MCF 10A (cell line): ENCODE measurements at places on chromosomes 12 and 14.

- no peaks in the 10 kb centered on the region for H3K27me3 ChIP-seq
- DNase-seq = no peak
- no peak overlapping the region for H3K4me3 ChIP-seq
- H3K4me1 ChIP-seq = no peaks in the 10 kb centered on the region
- no peak overlapping the region for H3K27ac ChIP-seq
Observed at GRCh38 chr14:64210216-64210615, 84.0 kb downstream of the ESR2 start.

DNA sequence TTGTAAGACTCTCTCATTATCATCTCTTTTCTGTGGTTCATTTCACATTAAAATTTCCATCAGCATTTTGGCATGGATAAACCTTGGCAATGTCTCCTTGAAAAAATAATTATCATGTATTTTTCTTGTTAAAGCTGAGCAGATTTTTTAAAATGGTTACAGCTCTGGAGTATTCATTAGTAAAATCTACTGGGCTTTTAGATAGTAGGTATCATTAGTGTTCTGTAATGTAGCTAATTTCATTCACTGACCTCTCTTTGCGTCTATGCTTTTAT, 36.9 kb upstream of the CDK17 start:
- no peak overlapping the region for H3K27ac ChIP-seq
- no peak overlapping the region for H3K4me3 ChIP-seq
- no peaks in the 10 kb centered on the region for H3K27me3 ChIP-seq
- H3K36me3 ChIP-seq = no peaks in the 10 kb centered on the region

DNA sequence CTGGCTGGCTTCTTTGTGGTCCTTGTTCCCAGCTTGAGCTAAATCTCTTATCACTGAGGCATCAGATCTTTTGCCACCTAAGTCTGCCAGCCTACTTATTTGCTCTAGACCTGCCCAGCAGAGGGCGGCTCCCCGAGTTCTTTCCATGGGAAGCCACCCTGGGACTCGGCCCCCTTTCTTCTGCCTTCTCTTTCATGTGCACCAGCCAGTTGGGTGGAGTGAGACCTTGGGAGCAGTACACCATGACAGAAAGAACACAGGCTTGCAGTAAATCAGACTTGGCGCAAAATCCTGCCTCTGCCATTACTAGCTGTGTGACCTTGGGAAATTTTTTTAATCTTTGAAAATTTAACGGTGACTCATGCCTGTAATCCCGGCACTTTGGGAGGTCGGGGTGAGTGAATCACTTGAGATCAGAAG, 7.4 kb downstream of the SMAGP start:
- H3K36me3 ChIP-seq = no peaks in the 10 kb centered on the region
- no peak overlapping the region for H3K27ac ChIP-seq
- H3K4me3 ChIP-seq = no peak overlapping the region
- H3K27me3 ChIP-seq = no peaks in the 10 kb centered on the region
- peaks cover 9% of the 10 kb centered on the region for H3K4me1 ChIP-seq

- no peak overlapping the region for H3K4me3 ChIP-seq
- H3K4me1 ChIP-seq = no peaks in the 10 kb centered on the region
- no peak for DNase-seq
- H3K27ac ChIP-seq = no peak overlapping the region
Observed at GRCh38 chr14:99327050-99327449, 55.1 kb upstream of the BCL11B start.

DNA sequence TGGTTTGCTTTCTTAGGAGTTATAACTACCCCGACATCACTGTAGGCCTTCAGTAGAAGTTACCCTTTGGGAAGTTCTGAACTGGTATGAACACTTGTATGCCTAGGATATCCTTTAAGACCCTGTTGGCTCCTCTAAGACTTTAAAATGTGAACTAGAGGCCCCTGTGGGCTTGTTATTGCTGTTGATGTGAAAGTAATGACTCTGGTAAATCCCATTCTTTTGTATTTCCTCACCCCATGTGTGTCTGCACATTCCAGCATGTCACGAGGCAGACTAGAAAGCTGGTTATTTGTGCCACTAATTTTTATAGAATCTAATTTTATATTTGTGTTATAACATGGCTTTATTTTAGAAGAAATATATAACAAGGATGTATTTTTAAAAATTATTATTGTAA, 48.9 kb downstream of the SERPINA10 start:
- H3K4me1 ChIP-seq = no peaks in the 10 kb centered on the region
- no peak for DNase-seq
- H3K27me3 ChIP-seq = no peaks in the 10 kb centered on the region
- H3K4me3 ChIP-seq = no peak overlapping the region
- H3K27ac ChIP-seq = no peak overlapping the region
- H3K36me3 ChIP-seq = no peaks in the 10 kb centered on the region

DNA sequence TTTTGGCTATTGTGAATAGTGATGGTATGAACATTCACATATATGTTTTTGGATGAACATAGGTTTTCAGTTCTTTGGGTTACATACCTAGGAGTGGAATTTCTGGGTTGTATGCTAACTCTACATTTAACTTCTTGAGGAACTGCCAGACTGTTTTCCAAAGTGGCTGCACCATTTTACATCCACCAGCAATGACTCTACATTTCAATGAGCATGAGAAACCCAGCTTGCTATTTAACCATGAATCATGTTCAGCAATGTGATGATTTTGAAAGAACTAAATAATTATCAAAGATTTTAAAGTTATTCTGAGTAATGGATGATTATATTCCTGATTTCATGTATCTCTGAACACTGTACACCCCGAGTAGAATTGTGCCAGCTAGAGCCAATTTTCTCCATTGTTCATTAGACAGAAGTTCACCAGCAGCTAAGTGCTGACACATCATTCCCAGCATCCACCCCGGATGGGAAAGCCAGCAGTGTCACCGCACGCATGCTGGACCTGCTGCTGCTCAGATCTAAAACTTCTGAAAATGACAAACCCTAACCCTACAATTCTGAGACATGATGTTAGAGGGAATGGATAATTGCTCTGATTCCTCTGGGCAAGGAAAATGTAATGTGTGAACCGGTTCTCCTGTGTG, 13.3 kb upstream of the ANAPC5 start:
- H3K4me3 ChIP-seq = no peak overlapping the region
- H3K27ac ChIP-seq = no peak overlapping the region
- no peaks in the 10 kb centered on the region for H3K36me3 ChIP-seq
- DNase-seq = no peak

DNA sequence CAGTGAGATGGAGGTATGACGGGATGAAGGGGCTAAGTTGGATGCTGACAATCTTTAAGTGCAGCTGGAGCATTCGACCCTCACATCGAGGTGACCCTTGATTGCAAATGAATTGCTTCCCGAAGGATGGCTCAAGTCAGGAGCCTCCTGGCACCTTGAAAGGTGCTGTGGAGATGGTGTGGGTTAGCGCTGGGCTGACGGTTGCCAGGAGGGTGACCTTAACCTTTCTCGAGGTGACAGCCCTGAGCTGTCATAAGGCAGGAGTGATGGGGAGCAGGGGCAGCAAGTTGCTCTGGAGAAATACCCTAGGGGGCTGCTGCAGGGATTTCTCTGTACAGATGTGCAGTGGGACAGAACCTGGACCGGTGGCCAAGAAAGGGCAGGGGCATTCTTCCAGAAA, 122.8 kb downstream of the CRACR2A start:
- no peak overlapping the region for H3K27ac ChIP-seq
- DNase-seq = no peak

GRCh38 chr12:110475426-110475825, 6.8 kb downstream of the FAM216A start:
- H3K27ac ChIP-seq = no peak overlapping the region
- H3K4me3 ChIP-seq = no peak overlapping the region
- no peaks in the 10 kb centered on the region for H3K4me1 ChIP-seq
- H3K36me3 ChIP-seq = peaks cover 43% of the 10 kb centered on the region
- DNase-seq = no peak

DNA sequence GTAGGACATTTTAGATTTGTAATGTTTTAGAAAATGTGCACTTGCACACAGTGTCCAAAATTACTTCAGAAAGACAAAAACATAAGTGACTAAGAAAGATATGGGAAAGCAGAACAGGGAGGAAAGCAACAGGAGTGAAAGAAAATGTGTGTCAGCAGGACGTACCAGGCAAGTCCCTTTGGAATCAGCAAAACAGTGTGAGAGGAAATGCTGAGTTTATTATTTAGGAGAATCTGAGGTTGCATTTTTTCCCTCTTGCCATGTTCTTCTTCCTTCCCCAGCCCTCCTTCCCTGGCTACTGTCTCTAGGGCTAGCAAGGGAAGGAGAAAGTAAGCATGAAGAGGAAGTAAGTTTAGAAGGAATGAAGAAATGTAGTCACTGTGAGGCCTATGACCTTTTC, 67.7 kb upstream of the CD163 start:
- no peak overlapping the region for H3K27ac ChIP-seq
- DNase-seq = no peak
- H3K27me3 ChIP-seq = peaks cover 16% of the 10 kb centered on the region
- no peaks in the 10 kb centered on the region for H3K4me1 ChIP-seq
- H3K36me3 ChIP-seq = no peaks in the 10 kb centered on the region
- no peak overlapping the region for H3K4me3 ChIP-seq

DNA sequence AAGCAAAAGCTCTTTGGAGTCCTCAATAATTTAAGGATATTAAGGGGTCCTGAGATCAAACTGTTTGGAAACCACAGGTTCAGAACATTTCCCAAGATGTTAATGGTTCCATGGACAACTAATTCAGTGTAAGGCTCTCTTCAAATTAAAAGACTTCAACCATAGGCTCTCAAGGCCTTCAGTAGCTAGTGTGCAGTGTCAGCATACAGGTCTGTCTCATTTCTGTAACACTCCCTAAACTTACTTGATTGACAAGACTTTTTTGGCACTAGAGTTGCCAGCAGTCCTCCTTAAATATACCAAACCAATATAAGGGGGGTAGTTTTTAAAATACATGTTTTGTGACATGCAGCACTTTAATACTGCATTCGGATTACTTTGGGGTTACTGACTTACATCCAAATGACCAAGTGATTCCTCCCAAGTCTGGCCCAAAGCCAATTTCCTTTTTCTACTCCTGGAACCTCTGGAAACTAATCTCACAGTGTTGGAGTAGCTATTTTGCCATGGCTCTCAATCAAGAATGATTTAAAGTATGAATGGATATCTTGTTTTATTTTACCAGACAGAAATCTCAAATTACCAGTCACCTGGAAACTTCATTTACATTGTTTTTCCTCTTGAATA, 22.7 kb downstream of the CSRP2 start:
- no peak for DNase-seq
- peaks cover 23% of the 10 kb centered on the region for H3K36me3 ChIP-seq
- H3K27me3 ChIP-seq = no peaks in the 10 kb centered on the region
- no peaks in the 10 kb centered on the region for H3K4me1 ChIP-seq
- no peak overlapping the region for H3K4me3 ChIP-seq
